Foreskin keratinocyte (primary cell): ENCODE measurements at places on chromosomes 6 and 20.

DNA sequence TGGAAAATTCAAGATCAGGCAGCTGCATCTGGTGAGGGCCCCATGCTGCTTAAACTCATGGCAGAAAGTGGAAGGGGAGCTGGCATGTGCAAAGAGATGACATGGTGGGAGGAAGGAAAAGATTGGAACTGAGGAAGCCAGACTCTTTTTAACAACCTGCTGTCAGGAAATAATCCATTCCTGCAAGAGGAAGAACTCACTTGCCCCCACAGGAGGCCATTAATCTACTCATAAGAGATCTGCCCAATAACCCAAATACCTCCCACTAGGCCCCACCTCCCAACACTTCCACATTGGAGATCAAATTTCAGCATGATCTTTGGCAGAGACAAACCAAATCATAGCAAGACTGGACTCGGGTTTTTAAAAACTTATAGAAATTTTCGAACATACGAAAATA, 200.5 kb upstream of the KCNQ5 start:
- DNase-seq, result no peak

- DNase-seq, result no peak
Observed at GRCh38 chr6:121584586-121585369, 149.3 kb downstream of the GJA1 start.

DNA sequence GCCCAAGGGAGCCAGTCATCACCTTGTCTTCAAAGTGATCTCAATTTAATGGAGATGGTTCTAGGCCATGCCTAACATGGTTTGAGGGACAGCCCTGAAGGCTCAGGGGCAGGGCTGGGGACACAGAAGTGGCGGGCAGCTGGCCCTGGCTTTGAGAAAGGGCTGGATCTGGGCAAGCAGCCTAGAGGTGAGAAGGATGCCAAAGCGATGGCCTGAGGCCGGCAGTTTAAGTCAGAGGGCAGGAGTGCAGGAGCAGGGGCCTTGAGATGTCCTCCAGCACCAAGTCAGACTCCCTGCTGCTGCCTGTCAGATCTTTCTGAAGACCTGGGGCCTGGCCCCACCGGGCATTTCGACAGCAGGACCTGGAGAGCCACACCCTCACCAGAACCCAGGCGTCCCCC, 28.4 kb upstream of the APMAP start:
- DNase-seq, result no peak

DNA sequence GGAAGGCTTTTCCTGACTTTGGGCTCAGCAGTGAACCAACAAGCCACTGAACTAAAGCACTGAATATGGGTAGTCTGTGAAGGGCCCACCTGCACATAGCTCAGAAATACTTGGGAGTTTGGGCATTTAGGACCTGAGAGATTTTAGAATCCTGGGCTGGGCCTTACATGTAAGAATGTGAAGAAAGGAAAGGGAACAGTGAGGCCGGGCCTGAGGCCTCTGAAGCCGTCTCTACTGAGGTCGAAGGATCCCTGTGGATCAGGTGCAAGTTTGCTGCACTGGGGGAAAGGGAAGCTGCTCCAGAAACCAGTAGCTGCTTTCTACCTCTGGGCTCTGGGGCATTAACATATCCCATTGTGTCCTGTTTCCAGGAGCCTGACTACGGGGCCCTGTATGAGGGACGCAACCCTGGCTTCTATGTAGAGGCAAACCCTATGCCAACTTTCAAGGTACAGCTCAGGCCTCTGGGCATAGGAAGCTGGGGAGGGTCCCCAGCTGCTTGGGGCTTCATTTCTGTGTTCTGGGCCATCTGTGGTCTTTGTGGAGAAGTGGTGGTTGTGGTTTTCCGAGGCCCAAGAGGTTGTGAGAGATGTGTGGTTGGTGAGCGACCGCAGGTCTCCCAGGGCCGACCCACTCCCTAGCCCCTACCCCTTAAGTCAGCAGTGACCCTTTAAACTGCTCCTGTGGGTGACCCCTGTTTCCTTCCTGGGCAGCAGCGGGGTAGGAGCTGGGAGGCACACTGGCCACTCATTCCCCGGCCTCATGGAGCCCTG, 30.3 kb downstream of the PLCG1 start:
- DNase-seq, result no peak

- no peak for DNase-seq
Observed at GRCh38 chr6:79001415-79001814, 76.6 kb downstream of the PHIP start.

GRCh38 chr6:158158123-158158522, 9.9 kb downstream of the SERAC1 start:
- DNase-seq, result no peak

- no peak for DNase-seq
Observed at GRCh38 chr6:66277400-66277799, 570.4 kb upstream of the EYS start.

DNA sequence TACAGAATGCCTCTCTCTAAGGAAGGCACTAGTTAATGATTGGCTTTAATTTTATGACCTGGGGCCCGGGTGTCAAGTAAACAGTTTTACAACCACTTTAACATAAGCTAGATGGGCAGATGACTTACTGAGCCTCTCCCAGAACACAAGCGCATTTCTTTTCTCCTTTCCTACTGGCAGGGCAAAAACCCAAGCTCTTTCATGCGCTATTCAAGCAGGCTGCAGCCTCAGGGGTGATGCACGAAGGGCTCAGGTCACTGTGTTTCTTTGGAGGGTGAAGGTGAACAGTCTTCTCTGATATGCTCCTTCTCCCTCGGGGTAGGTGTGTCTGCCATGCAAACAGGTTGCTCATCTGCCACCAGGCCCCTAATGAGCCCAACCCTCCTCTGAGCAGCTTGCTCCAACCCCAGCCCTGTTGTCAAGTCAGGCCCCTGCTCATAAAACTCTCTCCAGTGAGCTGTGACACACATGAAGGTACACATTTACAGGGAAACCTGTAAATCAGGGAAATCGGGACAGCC, 73.5 kb upstream of the CDH4 start:
- no peak for DNase-seq

- DNase-seq, result peak; percentile 72
Observed at GRCh38 chr20:1242530-1242929, 16.7 kb downstream of the RAD21L1 start.

GRCh38 chr20:10906834-10907233, 233.0 kb upstream of the JAG1 start:
- DNase-seq, result no peak

- DNase-seq, result no peak
Observed at GRCh38 chr6:64254558-64254957, 619.0 kb downstream of the PHF3 start.

GRCh38 chr6:24430086-24430485, 27.4 kb downstream of the MRS2 start:
- DNase-seq, result no peak

- no peak for DNase-seq
Observed at GRCh38 chr6:29603930-29604329, 19.0 kb downstream of the OR2H2 start.

DNA sequence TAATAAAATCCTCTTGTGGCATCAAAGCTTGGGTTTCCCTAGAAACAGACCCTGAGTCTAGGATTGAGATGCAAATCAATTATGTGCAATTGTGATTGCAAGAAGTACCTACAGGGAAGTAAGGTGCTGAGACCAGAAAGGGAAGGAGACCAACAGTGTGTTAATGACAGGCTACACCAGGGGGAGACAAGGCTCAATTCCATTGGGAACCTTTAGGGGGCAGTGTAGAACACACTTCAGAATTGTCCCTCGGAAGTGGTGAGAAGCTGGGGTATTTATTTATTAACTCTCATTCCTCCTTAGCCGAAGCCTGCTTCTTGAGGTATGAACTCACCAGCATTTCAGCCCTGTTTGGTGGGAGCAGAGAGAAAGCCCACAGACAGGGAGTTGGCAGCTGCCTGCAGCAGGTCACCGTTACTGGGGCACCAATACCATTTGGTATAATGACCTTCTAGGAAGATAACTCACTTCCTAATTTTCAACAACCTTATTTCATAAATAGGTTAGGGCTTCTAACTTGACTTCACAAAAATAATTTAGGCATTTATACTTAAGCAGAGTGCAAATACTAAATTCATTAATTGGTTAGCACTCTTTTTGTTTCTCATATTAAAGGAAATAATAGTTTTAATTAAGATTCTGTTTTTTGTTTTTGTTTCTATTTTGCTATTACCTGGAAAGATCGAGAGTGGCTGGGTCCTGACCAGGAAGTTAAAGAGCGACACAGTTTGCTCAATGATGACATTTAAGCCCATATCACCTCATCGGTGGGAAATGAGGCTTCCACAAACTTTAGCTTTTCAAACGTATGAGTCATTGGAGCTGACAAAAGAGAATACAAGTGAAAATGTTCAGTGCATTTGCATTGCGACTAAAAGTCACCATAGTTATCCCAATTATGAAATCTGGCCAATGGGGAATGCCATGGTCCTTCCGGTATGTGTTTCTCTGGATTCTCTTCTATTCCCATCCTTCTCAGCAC, 94.8 kb downstream of the BTBD3 start:
- peak; percentile 44 for DNase-seq

GRCh38 chr20:51128198-51128597, 105.3 kb upstream of the KCNG1 start:
- DNase-seq, result peak; percentile 83

GRCh38 chr6:110467566-110468140, 8.8 kb downstream of the SLC22A16 start:
- no peak for DNase-seq

DNA sequence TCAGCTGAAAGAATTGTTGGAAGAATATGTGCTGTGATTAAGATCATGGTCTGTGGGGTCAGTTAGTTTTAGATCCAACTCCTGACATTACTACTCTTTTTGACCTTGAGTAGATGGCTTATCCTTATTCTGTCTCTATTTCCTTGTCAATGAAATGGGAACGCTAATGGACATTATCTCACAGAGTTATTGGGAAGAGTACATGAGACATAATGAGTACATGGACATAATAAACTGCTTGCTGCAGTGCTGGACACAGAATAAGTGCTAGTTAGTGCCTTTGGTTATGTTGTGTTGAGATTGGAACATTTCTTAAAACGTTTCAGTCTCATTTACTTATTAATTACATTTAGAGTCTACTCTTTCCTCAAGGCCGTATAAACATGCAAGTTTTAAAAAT, 42.6 kb downstream of the MAPK14 start:
- DNase-seq, result no peak

GRCh38 chr6:126300735-126301134, 39.2 kb upstream of the CENPW start:
- DNase-seq, result no peak

DNA sequence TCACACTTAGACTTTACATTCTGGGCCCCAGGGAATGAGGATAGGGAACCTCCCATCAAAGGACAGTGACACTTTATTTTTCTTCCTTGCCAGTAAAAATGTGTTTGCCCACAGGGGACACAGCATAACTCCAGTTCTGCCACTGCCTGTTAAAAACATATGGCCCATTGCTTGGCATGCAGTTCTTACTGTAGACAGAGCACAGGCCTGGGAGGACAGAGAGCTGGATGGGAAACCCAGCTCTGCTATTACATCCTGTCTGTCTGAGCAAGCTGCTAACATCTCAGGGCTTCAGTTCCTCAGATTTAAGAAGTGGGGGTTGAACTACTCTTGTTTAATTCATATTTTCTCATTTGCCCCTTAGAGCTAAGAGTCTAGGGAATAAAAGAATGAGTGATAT, 120.2 kb downstream of the AKAP7 start:
- DNase-seq, result no peak

- no peak for DNase-seq
Observed at GRCh38 chr20:16846006-16846405, 97.8 kb downstream of the OTOR start.

- DNase-seq, result no peak
Observed at GRCh38 chr6:44202332-44202971, 14.3 kb upstream of the MYMX start.

GRCh38 chr6:30647242-30648116, 546 bp downstream of the C6orf136 start:
- peak; percentile 49 for DNase-seq

DNA sequence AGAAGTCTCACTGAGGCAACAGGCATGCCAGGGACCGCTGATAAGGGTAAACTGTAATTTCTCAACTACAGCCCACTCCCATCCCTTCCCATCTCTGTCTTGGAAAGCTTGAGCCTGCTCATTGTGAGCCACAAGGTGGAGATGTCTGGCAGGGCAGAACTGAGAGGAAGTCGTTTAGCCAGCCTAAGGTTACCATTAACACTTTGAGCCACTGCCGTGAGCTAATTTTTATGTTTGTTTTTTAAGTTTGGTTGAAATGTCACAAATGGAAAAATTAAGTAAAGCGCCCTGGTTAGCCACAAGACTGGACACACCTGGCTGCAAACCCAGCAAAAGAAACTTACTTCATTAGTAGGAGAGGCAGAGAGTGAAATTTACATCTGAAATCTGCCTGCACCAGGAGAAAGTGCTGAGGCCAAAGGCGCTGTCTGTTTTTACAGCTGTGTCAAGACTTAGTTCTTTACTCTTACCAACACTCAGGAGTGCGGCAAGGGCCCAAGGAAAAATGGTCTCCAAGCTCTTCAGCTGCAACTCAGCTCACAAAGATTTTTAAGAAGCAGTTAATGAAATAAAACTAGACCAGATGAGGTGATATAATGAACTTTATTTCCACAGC, 50.0 kb upstream of the FAM83C start:
- DNase-seq, result no peak

DNA sequence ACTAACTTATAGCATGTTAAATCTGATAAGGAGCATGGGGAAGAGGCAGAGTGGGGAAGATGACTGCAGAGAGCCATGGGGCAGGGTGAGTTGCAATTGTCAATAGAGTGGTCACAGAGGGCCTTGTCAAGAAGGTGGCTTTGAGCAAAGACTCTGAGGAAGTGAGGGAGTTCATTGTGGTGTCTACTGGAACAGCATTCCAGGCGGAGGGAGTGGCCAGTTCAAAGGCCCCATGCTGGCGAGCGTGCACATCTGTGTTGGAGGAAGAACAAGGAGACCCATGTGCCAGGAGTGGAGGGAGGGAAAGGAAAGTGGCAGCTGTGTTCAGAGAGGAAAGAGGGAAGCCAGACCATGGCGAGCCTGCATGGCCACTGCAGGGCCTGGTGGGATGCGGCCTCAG, 15.8 kb upstream of the GPR6 start:
- no peak for DNase-seq

DNA sequence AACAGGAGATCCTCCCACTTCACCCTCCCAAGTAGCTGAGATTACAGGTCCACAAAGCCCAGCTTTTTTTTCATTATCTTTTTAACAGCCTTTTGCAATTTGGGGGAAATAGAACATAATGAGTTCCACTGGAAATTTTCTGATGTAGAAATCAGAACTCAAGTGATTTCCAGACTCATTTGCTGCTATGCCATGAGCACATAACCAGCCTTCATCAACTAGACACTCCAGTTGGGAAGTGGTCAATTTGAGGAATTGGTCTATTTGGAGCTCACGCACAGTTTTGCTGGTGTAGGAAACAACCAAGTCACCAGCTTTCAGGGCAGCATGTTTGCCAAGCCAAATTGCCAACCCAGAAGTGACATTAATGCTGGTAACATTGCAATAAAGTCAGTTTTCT, 86.7 kb downstream of the MAFB start:
- no peak for DNase-seq

DNA sequence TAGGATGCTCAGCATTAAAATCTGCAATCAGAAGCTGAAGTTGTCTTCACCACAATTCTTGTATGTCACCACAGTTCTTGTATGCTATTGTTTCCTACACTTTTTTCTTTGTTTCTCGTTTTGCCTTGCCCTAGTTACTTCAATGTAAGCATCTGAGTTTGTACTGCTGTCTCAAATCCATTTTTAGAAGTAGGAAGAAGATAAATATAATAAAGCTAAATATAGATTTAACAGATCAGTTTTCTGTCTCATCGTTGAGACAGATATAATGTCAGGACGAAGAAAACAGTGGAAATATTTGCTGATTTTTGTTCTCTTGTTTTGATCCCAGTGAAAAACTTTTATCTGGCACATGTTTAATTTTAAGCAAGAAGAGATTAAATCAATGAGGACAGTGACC, 318.0 kb downstream of the QKI start:
- DNase-seq, result no peak
